ENCODE measurements at places on chromosomes 1 and 21. TPM values are rescaled to one million over a fixed set of nuclear protein-coding genes. Genes with fewer than 3 reads are reported as not detected.

GRCh38 chr1:41006942-41007865, 14.3 kb downstream of the SLFNL1 start:
- no peak overlapping the region for H3K27ac ChIP-seq
- no peaks in the 10 kb centered on the region for H3K27me3 ChIP-seq
- DNase-seq, result no peak
- H3K4me3 ChIP-seq, result no peak overlapping the region
- peaks cover 43% of the 10 kb centered on the region for H3K36me3 ChIP-seq

DNA sequence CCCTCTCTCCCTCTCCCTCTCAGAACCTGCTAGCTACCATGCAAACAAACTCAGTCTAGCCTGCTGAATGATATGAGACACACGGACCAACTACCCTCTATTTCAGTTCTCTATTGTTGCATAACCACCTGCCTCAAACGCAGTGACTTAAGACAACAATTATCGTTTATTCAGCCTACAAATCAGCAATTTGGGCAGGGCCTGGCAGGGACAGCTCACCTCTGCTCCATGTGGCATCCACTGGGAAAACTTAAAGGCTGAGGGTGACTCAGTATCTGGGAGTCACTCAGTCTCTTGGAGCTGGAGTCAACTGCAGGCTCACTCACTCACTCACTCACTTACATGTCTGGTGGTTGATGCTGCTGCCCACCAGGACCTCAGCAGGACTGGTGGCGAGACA, 121.3 kb downstream of the SEC16B start:
- no peaks in the 10 kb centered on the region for H3K36me3 ChIP-seq
- no peak for DNase-seq
- no peak overlapping the region for H3K27ac ChIP-seq

DNA sequence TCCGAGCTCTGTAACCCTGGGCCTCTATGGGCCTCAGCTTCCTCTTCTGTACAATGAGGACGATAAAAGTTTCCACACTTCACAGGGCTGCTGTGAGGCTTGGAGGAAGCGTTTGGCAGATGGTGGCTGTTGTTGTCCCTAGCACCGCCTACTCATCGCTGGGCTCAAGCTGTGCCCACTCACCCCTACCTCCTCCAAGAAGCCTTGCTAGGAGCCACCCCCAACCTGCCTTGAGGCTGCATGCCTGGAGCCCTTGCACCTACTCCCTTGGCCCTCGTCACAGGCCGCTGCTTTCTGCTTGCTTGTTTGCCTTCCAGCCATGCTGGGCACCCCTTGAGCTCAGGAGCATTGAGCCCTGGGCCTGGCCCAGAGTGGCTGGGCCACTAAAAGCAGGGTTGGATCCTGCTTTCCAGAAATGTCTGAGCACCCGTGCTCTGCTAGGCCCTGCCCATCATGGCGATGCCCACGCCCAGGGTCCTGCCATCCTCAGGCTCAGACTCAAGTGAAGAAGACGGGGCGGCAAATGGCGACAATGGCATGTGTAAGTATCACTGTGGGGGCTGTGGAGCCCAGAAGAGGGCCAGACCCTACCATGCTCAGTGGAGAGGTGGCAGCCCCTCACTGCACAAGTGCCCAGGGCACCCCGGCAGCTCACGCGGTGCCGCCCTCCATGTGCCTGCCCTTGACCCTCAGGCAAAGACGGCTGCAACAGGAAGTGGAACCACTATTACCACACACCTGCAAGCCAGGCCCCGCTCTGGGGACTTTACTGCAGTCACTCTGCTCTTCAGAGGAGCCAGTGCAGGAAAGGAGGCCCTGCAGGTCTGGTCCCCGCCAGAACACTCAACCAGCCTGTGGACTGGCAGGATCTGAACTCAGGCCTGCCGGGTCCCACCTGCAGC, 9.5 kb downstream of the SH3BGRL3 start:
- H3K4me1 ChIP-seq, result peaks cover 28% of the 10 kb centered on the region
- no peaks in the 10 kb centered on the region for H3K36me3 ChIP-seq
- H3K27ac ChIP-seq, result no peak overlapping the region
- no peaks in the 10 kb centered on the region for H3K27me3 ChIP-seq
- DNase-seq, result peak; percentile 46

DNA sequence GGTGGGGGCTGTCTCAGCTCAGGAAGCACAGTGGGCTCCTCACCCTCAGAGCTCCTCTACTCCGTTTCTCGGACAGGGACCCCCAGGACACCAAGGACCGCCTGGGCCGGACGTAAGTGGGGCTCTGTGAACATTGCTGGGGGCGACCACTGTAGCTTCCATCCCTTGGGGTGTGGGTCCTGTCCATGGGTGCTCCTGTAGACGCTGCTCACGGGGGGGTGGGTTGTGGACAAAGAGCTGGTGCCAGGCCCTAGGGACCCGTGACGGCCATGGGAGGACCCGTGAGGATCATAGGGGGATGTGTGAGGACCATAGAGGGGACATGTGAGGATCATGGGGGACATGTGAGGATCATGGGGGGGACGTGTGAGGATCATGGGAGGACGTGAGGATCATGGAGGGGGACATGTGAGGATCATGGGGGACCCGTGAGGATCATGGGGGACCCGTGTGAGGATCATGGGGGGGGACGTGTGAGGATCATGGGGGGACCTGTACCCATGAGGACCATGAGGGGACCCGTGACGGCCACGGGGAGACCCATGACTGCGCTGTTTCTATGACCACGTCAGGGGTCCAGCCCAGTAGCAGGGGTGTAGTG, 18.1 kb downstream of the COL6A1 start:
- no peaks in the 10 kb centered on the region for H3K27me3 ChIP-seq
- peak overlapping the region; percentile 75 for H3K27ac ChIP-seq
- no peak for DNase-seq
- H3K36me3 ChIP-seq, result peaks cover 94% of the 10 kb centered on the region
- H3K4me3 ChIP-seq, result no peak overlapping the region

Gene TTLL10
- 0.46 TPM for polyA plus RNA-seq
